ENCODE measurements at places on chromosomes 5 and 9. TPM values are rescaled to one million over a fixed set of nuclear protein-coding genes. Genes with fewer than 3 reads are reported as not detected.
A peak's percentile ranks its signal among the peaks of the same experiment; 100 is the strongest.

GRCh38 chr9:105510024-105510423 is 47.9 kb upstream of the FKTN start:
- no peak for DNase-seq
- H3K4me1 ChIP-seq: no peaks in the 10 kb centered on the region
- H3K27me3 ChIP-seq: no peaks in the 10 kb centered on the region
- H3K4me3 ChIP-seq: no peak overlapping the region
- H3K27ac ChIP-seq: no peak overlapping the region
- peaks cover 3% of the 10 kb centered on the region for H3K36me3 ChIP-seq

DNA sequence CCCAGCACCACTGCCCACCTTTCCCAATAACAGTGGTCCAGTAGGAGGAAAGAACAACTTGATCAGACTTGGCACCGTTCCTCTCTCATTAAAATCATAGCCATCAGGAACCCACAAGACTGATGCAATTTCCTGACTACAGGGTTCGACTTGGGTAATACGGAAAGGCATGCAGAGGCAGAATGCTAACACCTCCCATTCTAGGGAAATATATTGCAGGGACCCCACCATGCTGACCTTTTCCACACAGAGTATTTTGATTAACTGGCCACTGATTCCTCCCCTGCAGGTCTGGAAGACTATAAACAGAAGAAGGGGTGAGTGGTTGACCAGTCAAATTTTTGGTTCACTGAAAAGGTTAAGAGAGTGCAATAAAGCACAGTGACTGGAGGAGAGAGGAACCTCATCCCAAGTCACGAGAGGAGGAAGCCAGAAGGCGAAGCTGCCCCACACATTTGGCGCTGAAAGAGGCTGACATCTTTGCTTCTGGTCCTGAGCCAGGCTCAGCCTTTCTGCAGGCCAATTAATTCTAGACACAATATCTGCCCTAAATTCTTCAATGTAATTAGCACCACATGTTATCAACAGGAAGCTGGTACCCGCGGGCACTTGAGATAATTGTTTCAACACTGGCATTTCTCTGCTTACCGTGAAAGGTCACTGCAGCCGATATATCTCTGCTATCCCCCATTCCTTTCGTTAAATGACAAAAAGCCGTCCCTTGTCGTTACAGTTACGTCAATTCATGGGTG is 64.7 kb upstream of the SPOCK1 start:
- H3K27me3 ChIP-seq: no peaks in the 10 kb centered on the region
- H3K4me1 ChIP-seq: peaks cover 43% of the 10 kb centered on the region
- no peak overlapping the region for H3K4me3 ChIP-seq
- H3K36me3 ChIP-seq: no peaks in the 10 kb centered on the region
- peak overlapping the region; percentile 39 for H3K27ac ChIP-seq

- no peak for DNase-seq
- H3K4me3 ChIP-seq: no peak overlapping the region
- H3K27me3 ChIP-seq: no peaks in the 10 kb centered on the region
- H3K4me1 ChIP-seq: no peaks in the 10 kb centered on the region
- no peak overlapping the region for H3K27ac ChIP-seq
These were observed 26.4 kb upstream of the F2R start for GRCh38 chr5:76689321-76690036.

DNA sequence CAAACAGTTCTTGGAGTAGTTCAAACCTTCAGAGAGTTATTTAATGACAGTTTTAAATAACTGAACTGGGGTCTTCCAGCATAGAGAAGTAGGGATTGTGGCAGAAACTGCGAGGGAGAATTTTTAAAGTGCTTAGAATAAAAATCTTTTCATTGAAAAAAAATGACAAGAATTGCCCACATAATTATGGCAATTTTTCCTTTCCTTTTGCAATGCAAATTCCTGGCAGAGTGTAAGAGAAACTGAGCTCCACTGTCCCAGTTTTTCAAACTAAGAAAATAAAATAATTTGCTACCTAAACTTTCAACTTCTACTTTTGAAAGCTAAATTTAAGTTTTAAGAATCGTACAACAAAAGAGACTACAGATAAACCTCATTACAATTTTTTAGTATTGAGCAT is 2.3 kb upstream of the PTGER4 start:
- no peak overlapping the region for H3K27ac ChIP-seq
- H3K36me3 ChIP-seq: no peaks in the 10 kb centered on the region
- H3K4me1 ChIP-seq: peaks cover 14% of the 10 kb centered on the region
- DNase-seq: no peak
- no peak overlapping the region for H3K4me3 ChIP-seq

The IFNB1 gene
- not detected for total RNA-seq

The ELOVL7 gene
- total RNA-seq: 16.4 TPM

Measured in thyroid gland (tissue), 4 donors.